Brain (organoid and tissue), 16 donors: ENCODE measurements at places on chromosomes 16 and 17.

DNA sequence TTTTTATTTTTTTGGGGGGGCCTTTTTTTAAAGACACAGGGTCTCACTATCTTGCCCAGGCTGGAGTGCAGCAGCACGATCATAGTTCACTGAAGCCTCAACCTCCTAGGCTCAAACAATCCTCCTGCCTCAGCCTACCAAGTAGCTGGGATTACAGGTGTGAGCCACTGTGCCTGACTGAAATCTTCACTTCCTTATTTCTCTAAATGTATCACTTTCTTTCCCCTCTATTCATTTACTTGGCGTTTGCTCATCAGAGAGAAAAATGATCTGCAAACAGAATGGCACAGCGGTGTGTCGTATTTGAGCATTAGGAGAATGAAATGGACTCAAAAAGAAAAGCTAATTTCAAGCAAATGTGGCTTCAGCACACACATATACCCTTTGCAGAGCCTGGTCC is 44.3 kb upstream of the CDH5 start:
- DNase-seq, result no peak

DNA sequence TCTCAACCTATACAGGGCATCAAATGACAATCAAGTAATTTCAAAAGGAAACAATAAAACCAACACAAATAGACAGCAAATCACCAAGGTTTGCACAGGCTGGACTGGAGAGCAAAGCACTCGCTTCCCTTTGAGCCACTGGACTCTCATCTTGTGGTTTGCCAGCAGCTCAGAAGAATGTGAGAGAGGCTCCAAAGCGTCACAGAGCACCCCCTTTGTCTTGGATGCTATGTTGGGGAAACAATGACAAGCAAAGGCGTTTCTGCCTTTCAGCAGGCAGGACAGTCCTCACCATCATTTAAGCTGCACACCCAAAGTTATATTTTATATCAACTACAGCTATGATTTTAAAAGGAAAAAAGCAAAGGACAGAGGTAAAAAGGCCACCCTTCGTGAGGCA is 13.2 kb downstream of the SLC6A4 start:
- DNase-seq, result no peak

DNA sequence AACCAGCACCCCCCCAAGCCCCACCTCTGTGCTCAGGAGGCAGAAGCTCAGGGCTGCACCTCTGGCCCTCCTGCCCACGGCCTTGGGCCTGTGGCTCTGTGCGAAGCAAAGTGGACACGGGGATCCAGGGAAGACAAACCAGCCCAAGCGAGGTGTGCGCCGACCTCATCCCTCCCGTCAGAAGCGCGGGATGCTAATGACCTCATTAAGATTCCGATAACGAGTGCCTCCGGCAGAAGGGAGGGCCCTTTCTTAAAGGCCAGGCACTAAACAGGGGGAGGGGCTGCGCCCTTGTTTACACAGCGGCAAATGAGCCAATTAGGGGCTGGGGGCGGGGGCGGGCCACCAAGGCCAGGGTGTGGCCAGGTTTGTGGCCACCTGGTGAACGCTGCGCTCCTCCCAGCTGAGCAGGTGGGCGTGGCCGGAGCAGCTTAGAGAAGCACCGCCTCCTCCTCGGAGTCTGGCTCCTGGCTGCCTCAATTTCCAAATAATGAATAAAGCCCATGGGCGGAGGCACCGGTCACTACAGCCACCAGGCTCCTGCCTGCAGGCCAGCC is 3.2 kb downstream of the CBX4 start:
- peak; percentile 79 for DNase-seq

DNA sequence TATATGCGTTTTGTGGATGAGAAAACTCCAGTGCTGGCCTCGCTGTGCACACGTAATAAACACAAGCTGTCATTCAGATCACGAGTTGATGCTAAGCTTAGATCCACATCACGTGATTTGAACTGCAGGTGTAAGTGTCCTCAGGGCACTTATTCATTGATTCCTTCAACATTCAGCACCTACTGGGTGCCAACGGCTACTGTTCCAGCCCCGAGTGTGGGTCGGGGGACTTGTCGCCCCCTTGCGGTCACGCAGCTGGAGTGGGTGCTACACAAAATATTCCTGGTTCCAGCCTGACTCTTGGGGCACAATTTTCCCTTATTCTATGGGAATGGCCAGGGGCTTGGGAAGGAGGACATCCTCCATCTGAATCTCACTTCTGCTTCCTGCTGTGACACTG is 29.9 kb upstream of the GINS2 start:
- DNase-seq, result no peak

- no peak for DNase-seq
Observed at GRCh38 chr16:2975161-2975795, 5.0 kb downstream of the PKMYT1 start.

DNA sequence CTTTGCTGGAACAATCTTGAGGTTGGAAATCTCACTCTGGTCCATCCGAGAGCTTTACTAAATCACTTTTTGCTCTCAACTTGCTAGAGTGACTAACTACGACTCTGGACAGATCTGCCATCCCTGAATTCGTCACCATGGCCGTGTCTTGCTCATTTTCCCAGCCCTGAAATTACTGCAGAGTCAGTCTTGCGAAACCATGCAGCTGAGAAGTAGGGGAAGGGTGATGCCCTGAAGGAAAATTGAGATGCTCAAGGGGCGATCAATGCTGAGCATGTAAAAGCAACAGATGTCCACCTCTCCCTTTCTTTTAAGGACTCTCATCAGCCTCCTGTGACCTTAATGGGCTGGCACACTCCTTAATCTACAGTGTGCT is 18.8 kb downstream of the PCTP start:
- DNase-seq, result no peak

DNA sequence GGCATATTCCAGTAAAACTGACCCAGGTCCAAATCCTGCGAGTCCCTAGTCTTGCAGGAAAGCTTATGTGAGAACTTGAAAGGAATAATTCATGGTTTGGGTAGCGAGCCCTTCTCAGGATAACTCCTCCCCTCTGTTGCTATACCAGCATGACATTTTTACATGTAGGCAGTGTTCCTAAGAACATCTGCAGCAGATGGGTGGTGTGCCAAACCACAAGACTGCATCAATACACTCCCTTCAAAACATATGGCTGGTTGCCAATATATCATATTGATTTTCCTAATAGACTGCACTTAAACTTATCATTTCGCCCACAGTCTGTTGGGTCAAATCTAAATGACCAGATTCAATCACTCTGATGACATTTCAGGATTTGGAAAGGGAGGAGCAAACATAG is 19.9 kb downstream of the PSME3IP1 start:
- no peak for DNase-seq

DNA sequence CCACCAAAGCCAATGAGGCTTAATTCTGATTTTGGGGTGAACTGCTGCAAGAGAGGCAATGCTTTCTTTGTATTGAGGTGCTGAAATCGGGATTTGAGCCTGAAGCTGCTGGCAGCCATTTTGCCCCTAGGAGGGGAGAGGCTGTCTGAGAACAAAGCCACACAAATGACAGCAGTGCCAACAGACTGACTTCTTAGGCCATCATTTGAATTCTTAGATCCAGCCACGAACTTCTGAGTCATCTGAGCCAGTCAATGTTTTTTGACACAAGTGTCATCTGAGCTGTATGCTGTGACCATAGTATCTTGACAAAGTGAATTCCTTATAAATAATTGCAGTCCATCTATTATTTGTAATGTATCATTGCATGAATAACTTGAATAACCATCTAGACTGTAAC is 29.0 kb downstream of the HYDIN start:
- no peak for DNase-seq
